IMR-90 (cell line): ENCODE measurements at places on chromosomes 7 and 10. TPM values are rescaled to one million over a fixed set of nuclear protein-coding genes. Genes with fewer than 3 reads are reported as not detected.

DNA sequence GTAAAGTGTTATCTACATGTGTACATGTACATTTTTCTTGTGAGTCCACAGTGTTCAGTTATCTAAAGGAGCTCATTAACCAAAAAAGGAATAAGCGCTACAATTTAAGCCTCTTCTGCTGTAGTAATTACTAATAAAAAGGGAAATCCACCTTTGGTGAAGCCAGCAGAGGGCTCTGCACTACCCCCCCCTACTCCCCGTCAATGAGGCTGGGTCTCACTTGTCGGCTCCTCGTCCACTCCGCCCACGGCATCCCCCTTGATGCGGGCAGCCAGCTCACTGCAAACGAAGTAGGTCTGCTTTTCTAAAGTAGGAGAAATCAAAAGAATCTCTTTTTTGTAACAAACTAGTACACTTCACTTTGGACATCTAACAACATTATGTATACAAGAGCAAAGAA lies 4.7 kb upstream of the WASHC2A start:
- DNase-seq, result no peak

DNA sequence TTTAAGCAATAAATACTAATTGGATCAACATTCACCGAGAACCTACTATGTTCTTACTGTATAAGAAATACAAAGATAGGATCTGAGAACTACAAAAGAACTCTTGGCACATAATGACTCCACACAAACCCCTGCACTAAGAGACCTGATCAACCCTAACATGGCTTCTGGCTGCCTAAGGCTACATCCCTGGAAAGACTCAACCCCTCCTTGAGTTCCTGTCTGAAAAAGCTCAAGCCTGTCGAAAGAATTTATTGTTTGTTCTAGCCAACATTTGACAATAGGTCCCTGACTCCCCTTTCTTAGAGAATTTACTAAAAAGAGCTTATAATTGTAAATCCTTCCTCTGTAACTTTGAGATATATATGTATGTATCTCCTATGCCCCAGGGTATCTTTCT lies 125.3 kb upstream of the SGCE start:
- no peak for DNase-seq

DNA sequence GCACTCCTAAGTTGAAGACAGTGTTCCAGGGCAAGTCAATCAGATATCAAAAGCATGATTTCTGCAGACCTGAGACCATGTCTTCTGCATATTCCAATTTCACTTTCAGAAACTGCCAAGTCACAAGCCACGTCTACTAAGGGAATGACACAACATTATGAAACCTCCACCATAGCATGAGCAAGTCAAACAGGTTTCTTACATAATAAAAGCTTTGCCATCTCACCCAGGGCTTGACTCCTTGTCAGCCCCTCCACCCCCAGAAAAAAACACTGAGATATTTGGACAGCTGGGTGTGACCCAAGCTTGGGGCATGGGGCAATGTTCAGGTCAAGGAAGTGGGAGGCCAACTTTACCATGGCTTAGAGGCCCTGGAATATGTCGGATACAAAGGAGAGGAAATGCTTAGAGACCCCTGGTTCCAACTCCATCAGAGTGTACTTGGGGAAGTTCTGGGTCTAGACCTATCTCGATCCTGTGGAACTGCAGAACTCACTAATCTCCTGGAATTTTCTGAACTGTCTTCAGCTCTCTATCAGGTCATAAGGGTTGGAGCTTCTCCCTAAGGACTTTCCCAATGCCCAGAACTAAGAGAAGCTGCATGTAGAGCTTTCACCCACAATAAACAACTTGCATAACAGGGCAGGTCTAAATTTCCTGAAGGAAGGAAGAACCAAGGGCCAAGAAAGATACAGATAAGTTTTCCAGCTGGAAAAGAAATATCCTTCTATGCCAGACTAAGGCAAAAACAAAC lies 80.6 kb upstream of the NAMPT start:
- no peak for DNase-seq

DNA sequence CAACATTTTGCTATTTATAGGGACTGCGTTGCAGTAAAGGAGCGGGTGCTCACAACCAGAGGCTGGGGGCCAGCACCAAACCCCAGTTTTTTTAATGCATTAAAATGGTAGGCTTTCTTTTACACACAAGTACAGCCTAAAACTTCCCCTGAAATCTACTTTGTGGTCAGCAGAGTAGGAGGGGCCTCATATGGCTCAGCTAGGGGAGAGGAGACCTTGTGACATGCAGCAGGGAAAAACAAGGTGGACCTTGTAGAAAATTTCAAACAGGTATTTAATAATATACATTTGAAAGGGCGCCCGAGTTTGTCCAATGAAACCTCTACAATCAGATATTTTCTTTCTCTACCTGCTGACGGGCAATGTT lies 1.4 kb downstream of the CCDC136 start:
- DNase-seq, result no peak

DNA sequence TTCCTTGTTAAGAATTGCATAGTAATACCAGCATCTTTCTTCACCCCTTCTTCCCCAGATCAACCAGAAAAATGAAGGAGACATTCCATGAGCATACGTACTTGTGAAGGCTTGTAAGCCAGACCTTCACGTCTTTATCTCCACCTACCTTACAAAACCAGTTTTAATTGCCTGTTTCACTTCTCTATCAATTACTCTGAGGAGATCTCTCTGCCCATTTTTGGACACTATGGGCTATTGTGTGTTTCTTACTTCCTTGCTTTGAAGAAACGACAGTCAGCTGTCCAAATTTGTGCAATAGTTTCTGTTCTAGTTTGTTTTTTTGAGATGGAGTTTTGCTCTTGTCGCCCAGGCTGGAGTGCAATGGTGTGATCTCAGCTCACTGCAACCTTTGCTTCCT lies 349.7 kb upstream of the MBL2 start:
- DNase-seq, result no peak

- no peak for DNase-seq
Measured at GRCh38 chr10:34658934-34659333, 156.2 kb downstream of the PARD3 start.

DNA sequence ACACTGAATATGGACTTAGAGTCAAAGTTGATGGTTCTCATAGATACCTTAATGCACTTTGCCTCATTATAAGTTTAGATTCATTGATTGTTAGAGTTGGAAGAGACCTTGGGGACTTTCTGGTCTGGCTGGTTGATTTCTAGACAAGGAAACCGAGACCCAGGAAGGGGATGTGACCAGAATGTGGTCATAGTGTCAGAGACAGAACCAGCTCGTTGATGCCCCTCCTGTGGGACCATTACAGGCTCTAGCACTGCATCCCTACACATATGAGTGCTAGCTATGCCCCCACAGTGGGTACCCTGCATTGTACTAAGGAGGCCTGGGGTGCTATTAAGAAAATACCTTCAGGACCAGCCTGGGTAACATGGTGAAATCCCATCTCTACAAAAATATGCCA lies 306.6 kb downstream of the CAMK1D start:
- DNase-seq, result no peak

GRCh38 chr10:95698415-95698814 lies 4.7 kb upstream of the TCTN3 start:
- DNase-seq, result no peak

DNA sequence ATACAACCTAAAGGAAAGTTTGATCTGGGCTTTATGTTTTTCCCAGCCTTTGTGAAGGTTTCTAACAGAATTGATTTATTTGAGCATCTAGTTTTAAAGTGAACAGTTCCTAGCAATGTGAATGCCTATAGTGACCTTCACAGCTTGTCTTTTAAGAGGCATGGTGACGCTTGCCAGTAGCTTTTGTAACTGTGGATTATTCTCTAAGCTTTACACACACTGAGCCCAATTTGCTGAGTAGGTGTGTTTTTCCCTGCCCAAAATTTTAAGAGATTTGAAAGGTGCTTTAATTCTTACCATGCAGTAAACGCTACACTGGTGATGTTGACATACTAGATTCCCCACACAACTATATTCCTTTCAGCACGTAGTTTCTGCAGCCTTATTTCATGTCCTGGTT lies 420.2 kb upstream of the AKR1E2 start:
- no peak for DNase-seq

- no peak for DNase-seq
Measured at GRCh38 chr10:507908-508444, 181.5 kb downstream of the DIP2C start.

GRCh38 chr7:156944876-156945275 lies 4.6 kb upstream of the NOM1 start:
- no peak for DNase-seq

DNA sequence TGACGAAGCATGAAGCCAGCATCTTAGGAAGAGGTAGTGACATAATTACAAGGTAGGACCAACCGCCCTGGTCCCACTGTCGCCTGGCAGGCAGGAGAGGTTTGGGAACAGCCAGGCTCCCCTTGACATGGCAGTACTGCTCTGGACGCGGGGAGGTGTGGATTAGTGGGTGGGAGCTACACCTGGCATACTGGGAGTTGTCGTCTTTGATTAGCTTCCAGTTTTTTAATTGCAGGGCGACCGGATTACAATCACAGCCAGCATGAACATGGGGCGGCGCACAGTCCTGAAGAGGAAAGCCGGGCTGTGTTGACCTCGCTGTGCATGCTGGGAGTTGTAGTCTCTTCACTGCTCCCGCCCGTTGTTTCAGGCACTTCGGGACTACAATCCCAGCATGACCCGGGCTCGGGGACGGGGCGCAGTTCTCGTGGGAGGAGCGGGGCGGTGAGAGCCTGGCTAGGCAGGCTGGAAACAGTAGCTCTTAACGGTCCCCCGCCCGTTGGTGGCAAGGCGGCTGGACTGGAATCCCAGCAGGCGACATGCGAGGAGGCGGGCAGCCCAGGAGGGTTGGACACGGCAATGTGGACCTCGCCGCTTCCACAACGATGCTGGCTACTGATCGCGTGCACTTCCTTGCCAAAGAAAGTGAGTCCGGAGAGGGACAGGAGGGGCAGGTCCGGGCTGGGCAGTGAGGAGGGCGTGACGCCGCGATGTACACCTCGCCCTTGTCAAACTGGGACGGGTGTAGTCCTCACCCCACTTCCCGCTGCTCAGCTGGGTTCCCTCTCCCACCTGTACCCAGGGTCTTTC lies 98.0 kb upstream of the ZNF722 start:
- DNase-seq, result no peak

DNA sequence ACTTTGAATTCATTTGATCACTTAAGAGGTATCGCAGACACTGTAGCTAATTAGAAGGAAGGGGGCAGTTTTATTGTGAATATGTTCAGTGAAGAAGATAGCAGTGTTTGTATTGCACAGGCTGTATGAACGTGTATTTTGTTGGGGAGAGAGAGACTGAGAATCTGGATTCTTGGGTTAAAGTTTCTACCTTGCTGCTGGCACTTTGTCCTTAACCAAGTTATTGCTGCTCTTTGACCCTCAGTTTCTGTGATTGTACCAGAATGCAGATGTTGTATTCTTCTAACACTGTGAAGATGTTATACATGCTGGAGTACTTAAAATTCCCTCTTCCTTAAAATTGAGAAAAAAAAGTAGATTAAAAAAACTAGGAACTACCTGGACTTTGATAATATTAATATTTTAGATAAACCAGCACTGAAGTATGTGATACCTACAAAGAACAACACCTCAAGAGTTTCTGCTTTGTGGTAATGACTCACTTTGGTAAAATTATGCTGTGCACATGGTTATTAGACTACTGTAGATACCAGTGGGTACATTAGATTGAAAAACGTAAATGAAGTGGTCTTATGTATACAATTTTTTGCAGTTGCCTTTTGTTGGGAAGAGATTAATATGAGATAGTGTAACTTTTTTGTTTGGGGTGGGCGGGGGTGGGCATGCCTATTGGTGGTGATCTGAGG lies 321.3 kb downstream of the AUTS2 start:
- no peak for DNase-seq

DNA sequence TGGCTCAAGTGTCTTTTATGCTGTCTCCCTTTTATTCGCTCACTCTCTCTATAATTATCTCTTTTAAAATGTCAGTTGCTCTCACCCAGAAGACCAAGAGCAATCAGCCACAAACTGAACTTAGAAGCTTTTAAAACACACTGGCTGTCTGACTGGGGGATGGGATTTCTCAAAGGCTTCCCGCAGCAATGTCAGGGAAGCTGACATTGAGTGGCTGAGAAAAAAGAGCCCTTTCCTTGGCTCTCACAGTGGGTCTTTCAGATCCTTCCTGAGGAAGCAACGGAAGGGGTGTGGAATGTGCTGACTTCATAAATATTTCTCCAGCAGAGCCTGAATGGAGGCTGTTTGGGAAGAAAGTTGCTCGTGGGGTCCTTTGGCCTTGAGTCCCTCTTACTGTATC lies 445.7 kb upstream of the C7orf33 start:
- DNase-seq, result no peak

GRCh38 chr7:131629217-131629882 lies 72.9 kb upstream of the PODXL start:
- DNase-seq, result peak; percentile 66

- DNase-seq, result no peak
Measured at GRCh38 chr10:26475386-26475785, 37.2 kb downstream of the APBB1IP start.

DNA sequence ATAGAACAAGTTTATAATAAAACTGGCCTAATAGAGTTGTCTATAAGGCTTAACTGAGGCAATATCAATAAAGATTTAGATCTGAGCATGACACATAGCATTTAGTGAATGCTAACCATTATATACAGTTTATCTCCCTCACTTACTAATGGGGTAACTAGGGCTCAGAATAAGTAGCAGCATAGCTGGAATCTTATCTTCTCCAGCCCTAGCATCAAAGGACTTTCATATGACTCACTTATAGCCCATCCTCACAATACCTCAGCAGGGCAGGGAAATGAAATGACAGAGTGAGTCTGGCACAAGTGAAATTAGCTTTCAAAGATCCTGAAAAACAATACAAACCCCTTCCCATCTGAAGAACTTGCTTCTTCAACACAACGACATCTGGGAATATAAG lies 362.9 kb downstream of the KIF20B start:
- DNase-seq, result no peak

- DNase-seq, result peak; percentile 47
Measured at GRCh38 chr10:78462726-78463228, 429.1 kb downstream of the RPS24 start.

- DNase-seq, result no peak
Measured at GRCh38 chr10:6586501-6586900, 6.4 kb upstream of the PRKCQ start.

GRCh38 chr10:101693978-101694673 lies 844 bp downstream of the FBXW4 start:
- DNase-seq, result peak; percentile 39

DNA sequence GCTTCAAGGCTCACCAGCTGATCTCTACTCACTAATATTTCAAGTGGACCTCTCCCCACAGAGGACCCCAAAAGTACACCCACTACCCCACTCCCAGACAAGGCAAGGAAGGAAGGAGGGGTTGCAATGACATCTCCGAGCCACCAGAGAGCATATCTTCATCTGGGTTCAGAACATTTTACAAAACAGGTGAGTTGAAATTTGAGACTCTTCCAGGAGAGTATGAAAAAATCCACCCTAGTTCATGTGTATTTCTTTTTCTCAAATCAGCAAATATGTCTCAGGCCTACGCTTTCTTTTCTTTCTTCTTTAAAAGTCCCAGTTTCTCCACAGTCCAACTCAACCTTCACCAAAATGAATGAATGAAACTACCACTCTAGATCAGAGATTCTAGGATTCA lies 61.9 kb downstream of the SGMS1 start:
- no peak for DNase-seq

Gene AGAP6
- 1.9 and 2.3 TPM in 2 replicates for total RNA-seq

Gene RBM20
- under 0.01 TPM in 2 replicates for total RNA-seq

Gene AKR1D1
- total RNA-seq, result not detected in 2 replicates

Gene ADAM12
- total RNA-seq, result 9.7 and 10.2 TPM in 2 replicates

Gene WDR86
- not detected in 2 replicates for total RNA-seq

Gene DNAJC12
- 1.7 and 2.3 TPM in 2 replicates for total RNA-seq

Gene HYAL4
- total RNA-seq, result not detected in 2 replicates

Gene MRPS24
- 151 and 169 TPM in 2 replicates for total RNA-seq

Gene CACNB2
- total RNA-seq, result 0.28 and 0.36 TPM in 2 replicates

Gene ARHGEF5
- total RNA-seq, result under 0.01 TPM in 2 replicates
